Chondrocyte (in vitro differentiated cells): ENCODE measurements at places on chromosomes 3 and 15. TPM values are rescaled to one million over a fixed set of nuclear protein-coding genes. Genes with fewer than 3 reads are reported as not detected.

Gene SLC12A1
- not detected in 3 replicates for total RNA-seq

- peaks cover 56% of the 10 kb centered on the region for H3K4me1 ChIP-seq
- peaks cover 5% of the 10 kb centered on the region for H3K36me3 ChIP-seq
- H3K4me3 ChIP-seq = peak overlapping the region; percentile 87
- H3K27ac ChIP-seq = peak overlapping the region; percentile 89
- no peaks in the 10 kb centered on the region for H3K27me3 ChIP-seq
These were observed 3.2 kb downstream of the ITGB5 start for GRCh38 chr3:124883766-124884473.

DNA sequence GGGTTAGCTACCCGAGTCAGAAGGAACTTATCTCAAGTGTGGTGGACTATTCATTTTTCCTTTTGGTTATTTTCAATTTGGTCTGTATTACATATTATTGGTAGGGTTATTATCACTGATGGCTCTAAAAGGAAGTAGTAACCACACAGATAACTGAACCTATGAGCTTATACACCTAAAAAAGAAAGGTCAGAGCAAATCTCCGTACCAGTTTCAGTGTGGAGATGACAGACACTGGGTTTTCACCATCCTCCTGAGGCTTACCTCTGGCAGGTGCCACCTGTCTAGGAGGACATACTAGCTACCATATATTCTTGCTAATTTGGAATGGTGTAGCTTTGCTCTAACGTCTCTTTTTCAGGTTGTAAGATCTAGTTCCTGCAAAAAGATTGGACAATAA is 10.2 kb downstream of the GAP43 start:
- peaks cover 10% of the 10 kb centered on the region for H3K4me1 ChIP-seq
- no peak overlapping the region for H3K27ac ChIP-seq
- no peak overlapping the region for H3K4me3 ChIP-seq
- DNase-seq = no peak

DNA sequence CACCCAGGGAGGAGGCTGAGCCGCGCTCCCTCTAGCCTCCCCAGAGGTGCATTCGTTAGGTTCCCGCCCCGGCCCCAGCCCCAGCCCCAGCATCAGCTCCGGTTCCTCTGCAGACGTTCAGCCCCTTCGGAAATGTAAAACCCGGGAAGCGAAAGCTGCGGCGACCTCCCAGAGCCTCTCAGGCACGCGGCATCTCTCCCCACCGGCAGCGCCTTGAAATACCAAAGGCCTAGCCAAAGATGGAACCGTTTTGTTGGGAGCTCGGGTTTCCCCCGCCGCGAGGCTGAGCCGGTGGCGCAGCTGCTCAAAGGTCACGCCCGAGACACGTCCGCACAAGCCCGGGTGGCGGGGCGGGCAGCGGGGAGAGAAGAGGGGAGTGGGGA is 77.8 kb upstream of the HES1 start:
- peaks cover 23% of the 10 kb centered on the region for H3K27me3 ChIP-seq
- no peak overlapping the region for H3K27ac ChIP-seq
- no peaks in the 10 kb centered on the region for H3K36me3 ChIP-seq

Gene CNTN3
- 0.60 to 2.1 TPM (median 1.5 TPM) in 3 replicates for total RNA-seq

DNA sequence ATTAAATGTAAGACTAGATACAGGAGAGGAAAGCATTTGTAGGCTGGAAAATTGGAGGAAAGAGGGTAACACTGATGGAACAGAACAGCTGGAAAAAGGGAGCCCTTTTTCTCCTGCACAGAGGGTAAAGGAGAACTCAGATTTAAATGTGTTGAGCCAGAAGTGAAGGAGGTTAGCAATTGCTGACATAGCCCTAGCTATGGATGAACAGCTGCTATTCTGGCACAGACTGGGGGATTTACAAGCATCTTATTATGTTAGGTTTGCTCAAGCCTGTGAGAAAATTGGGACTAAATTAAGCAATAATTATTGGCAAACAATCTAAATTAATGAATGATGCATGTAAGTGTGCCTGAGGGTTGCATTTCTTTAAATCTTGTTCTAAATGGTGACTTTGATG is 40.6 kb upstream of the PRR20G start:
- peaks cover 17% of the 10 kb centered on the region for H3K27me3 ChIP-seq
- no peak for DNase-seq
- H3K4me1 ChIP-seq = no peaks in the 10 kb centered on the region
- H3K27ac ChIP-seq = no peak overlapping the region
- H3K36me3 ChIP-seq = peaks cover 4% of the 10 kb centered on the region
